Stimulated activated CD8-positive, alpha-beta memory T cell treated with anti-CD3 and anti-CD28 coated beads, Interleukin-7, amount 100 ng/mL, for 1 hour (primary cell): ENCODE measurements at places on chromosomes 12 and 14.

DNA sequence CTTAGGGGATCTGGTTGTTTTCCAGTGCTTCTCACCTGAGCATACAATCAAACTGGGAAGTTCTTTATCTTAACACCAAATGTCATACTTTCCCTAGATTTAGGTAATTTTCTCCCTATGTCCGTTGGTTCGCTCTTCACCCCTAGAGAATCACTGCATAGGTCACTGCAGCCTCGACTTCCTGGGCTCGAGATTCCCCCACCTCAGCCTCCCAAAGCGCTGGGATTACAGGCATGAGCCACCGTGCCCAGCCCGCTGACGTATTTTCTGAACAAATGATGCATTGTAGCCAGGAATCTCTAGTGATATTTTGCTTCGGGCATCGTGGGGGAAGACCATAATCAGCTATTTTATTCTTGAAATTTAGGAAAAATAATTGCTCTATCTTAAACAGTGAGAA, 1.1 kb upstream of the RPL41 start:
- no peak for DNase-seq

- DNase-seq = no peak
Observed at GRCh38 chr12:93622485-93622884, 50.0 kb downstream of the SOCS2 start.

DNA sequence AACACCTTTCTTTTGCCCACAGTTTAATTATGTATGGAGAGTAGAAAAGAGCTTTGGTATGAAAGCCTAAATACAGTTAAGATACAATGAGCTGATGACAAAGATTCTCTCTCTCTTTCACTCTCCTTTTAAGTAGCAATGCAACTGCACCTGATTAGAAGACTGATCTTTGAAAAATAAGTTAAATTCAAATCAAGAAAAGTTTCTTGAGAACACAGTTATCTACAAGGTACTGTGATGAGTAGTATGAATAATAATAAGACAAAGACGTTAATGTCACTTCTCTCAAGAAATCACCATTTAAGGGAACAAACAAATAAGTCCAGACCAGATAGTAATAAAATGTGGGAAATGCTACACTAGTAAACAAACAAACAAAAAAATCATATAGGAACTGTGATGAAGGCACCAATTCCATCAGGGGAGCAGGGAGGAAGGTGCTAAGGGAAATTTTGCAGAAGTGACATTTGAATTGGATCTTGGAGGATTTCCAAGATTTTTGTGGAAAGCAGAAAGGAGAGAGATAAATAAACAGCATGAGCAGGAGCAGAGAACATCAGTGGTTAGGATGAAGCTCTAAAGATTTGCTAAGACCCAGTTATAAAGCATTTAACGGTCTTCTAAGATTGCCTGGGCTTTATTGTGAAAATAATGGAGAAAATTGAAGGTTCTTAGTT, 65.2 kb upstream of the STK38L start:
- no peak for DNase-seq

- no peak for DNase-seq
Observed at GRCh38 chr14:105029402-105029801, 8.5 kb upstream of the CDCA4 start.

DNA sequence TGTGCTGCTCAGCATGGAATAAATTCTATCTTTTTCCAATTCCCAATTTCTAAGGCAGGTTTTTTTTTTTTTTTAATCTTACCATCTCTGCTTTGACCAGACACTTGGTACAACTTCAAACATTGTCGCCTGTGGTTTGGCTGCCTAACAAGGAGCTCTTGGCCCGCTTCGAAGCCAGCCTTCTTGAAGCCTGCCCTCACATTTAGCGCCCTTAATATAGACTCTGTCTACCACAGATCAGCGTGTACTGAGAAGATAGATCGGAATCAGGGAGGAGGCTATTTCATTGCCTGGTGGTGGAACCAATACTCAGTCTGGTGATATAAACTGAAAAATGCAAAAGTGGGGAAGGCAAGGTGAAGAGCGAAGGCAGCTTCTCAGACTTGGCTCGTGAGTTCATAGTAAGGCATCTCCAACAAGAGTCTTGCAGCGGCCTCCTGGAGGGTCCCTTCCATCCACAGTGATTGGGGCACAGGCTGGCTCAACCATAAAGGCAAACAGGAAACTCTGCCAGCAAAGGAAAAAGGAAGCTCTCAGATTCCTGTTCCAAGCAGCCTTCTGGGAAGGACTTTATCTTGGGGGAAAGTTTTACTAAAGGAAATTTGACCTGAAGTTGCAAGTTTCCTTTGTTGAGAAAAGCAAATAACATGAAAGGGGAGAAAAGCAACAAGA, 103.2 kb upstream of the BCL2L14 start:
- DNase-seq = no peak

DNA sequence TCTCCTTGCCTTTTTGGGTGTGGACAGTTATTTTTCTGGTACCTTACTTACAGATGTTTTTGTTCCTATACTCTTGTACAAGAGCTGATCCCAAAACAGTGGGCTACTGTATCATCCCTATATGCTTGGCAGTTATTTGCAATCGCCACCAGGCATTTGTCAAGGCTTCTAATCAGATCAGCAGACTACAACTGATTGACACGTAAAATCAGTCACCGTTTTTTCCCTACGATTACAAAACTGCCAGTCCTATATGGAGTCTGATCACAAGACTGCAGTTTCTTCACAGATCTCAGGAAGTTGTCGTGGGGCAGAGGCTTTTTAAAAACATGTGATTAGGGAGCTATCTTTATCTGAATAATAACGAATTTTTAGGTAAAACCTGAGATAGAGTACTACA, 1.3 kb downstream of the LYSET start:
- no peak for DNase-seq

DNA sequence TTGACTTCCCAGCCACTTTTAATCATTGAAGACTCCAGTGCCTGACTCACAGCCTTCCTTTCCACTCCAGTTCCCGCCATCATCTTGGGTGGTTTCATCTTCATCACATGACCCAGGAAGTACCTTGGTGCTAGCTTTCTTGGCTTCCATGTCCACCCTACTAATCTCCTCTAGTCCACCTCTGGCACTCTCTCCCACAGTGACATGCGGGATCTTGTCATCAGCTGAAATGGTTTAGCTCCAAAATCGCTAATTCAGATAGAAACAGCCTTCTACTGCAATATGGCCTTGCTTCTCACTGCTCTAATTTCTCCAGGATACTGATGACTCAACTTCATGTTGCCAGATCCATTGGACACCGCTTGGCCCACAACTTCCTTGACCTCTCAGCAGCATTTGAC, 24.5 kb downstream of the WDR20 start:
- DNase-seq = no peak

- no peak for DNase-seq
Observed at GRCh38 chr14:22539831-22540230, 49.2 kb downstream of the DAD1 start.

- no peak for DNase-seq
Observed at GRCh38 chr12:46174919-46175318, 93.9 kb downstream of the SLC38A1 start.

DNA sequence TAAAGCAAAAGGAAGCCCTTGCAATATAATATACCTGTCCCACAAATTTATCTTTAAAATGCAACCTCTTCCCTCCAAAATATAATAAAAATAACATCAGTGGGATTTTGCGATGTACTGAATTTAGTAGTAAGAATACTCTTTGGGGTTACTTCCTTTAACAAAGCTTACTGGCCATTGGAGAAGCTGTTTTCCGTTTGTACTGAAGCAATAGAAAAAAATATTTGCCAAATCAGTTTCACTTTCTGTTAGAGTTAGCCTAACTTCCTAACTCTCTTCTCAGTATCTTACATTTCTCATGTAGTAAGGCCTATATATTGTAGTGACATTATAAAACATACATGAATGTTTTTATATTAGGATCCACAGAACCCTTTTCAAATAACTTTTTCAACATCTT, 3.7 kb downstream of the MAX start:
- DNase-seq = no peak

- no peak for DNase-seq
Observed at GRCh38 chr12:6104842-6105241, 19.6 kb downstream of the VWF start.

DNA sequence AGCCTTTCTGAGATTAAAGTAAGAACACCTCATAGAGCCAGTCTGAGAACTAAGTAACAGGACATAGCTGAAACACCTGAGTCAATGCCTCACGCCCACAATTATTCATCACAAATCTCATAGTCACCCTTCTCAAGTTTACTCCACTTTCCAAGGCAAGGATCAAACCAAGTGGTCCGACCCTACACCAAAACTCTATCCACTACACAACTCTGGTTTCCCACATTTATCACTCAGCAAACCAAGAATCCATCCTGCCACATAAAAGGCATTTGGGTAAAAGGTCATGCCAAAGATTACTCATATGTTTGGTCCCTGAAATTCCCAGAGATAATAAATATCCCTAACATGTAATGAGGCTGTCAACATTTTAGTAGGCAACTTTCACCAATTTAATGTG, 144.1 kb downstream of the RPAP3 start:
- no peak for DNase-seq

DNA sequence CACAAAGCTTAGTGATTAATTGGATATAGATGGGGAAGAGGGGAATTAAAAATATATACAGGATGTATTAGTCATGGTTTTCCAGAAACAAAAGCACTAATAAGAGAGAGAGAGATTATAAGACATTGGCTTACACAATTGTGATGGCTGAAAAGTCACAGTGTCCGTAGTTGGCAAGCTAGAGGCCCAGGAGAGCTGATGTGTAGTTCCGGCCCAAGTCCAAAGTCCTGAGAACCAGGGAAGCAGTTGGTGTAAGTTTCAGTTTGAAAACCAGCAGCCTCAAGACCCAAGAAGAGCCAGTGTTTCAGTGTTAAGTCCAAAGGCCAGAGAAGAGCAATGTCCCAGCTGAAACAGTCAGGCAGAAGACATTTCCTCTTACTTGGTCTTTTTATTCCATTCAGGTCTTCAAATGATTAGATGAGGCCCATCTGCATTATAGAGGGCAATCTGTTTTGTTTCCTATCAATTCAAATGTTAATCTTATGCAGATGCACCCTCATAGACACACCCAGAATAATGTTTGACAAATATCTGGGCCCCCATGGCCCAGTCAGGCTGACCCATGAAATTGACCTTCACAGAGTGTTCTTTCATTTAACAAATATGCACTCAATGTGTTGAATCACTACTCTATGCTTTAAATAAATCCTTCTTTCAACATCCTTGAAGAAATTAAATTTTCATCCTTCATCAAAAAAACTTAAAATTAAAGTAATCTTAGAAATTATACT, 67.2 kb upstream of the DIO2 start:
- no peak for DNase-seq

- no peak for DNase-seq
Observed at GRCh38 chr14:52355016-52355431, 40.9 kb downstream of the PTGER2 start.

DNA sequence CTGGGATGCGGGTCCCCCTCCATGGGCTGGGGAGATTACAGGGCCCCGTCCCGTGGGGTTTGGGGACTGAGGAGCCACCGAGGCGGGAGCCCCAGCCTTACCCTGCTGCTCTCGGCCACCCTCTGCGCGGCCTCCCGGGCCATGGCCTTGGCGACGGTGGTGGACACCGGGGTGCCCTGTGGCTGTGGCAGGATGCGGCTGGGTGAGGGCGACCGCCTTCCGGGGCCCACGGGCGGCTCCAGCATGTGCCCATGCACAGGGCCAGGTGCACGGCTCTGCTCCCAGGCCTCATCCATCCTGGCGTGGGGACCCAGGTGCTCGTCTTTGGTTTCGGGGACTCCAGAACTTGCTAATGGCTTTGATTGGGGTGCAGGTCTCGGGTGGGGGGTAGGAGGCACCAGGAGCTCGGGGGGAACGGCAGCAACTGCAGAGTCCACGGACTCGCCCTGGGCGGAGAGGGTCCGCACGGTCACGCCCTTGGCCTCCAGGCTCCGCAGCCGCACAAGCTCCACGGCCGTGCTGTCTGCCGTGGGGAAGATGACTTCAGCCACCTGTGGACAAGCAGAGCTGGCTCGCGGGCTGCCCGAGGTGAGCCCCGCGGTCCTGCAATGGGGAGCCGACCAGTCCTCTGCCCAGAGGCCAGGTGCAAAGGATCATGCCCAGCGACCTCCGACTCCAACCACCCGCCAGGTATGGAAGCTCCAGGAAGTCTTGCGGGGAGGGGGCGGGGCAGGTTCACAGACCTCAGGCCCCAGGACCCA, 99.2 kb downstream of the PIWIL1 start:
- no peak for DNase-seq
